ENCODE measurements at places on chromosomes 12 and 14. TPM values are rescaled to one million over a fixed set of nuclear protein-coding genes. Genes with fewer than 3 reads are reported as not detected.

The ING4 gene
- polyA plus RNA-seq: 31.1 TPM

- DNase-seq: no peak
Measured at GRCh38 chr12:125210104-125210755, 145.0 kb downstream of the AACS start.

The WDR20 gene
- 16.1 TPM for polyA plus RNA-seq

The MYF6 gene
- polyA plus RNA-seq: 0.07 TPM

The LYZ gene
- not detected for polyA plus RNA-seq

The BCL7A gene
- 3.8 TPM for polyA plus RNA-seq

DNA sequence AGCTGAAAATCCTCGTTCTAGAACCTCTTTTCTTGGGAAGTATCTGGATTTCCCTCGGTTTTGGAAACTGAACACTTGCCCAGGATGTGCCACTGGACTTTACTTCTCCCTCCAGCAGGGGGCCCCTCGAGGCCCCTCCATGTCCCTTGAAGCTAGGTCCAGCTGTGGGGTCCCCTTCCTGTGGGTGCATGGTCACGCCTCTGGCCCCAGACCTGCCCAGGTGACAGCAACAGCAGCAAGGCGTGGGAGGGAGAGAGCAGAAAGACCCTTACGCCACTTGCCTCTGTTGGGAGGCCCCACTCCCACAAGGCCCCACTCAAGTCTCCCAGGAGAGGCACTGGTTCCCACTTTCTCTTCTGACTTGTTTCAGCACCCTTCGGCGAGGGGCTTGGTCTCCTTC is 3.1 kb downstream of the SLC25A29 start:
- DNase-seq: no peak

The CCDC196 gene
- polyA plus RNA-seq: not detected

All from fibroblast of lung (primary cell).